ENCODE measurements at places on chromosomes 2 and 18. TPM values are rescaled to one million over a fixed set of nuclear protein-coding genes. Genes with fewer than 3 reads are reported as not detected.

Gene ZNF519
- 6.5 TPM for total RNA-seq

Gene FLACC1
- total RNA-seq = 1.4 TPM

Gene KIAA2012
- total RNA-seq = not detected

Gene DAW1
- total RNA-seq = 0.65 TPM

Gene DCC
- total RNA-seq = not detected

Gene TACR1
- total RNA-seq = not detected

Gene CDK15
- total RNA-seq = 3.6 TPM

Gene AFF3
- total RNA-seq = 113 TPM

Gene NDUFS1
- total RNA-seq = 81.5 TPM

DNA sequence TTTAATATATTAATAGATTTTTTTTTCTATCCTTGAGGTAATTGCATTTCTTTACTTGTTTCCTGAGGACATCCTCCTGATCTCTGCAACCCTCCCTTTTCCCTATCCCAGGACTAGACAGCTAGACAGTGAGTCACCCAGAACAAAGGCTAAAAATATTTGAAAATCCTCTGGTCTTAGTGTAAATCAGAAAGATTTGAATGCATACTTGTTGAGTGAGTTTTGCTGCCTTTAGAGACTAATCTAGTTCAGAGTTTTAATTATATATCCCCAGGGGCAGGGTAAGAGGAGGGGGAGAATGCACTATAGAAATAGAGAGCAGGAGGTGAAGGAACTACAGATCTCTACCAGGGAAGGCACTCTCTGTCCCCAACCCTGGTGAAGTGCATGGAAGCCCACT lies 202.3 kb upstream of the TCF4 start:
- no peaks in the 10 kb centered on the region for H3K36me3 ChIP-seq
- H3K4me3 ChIP-seq = no peak overlapping the region
- H3K4me1 ChIP-seq = peaks cover 38% of the 10 kb centered on the region

GRCh38 chr2:152813351-152813750 lies 94.9 kb downstream of the ARL6IP6 start:
- H3K27me3 ChIP-seq = peaks cover 13% of the 10 kb centered on the region
- no peak overlapping the region for H3K27ac ChIP-seq
- peaks cover 2% of the 10 kb centered on the region for H3K36me3 ChIP-seq
- H3K4me1 ChIP-seq = no peaks in the 10 kb centered on the region
- no peak overlapping the region for H3K4me3 ChIP-seq

GRCh38 chr18:1708006-1708405 lies 803.3 kb downstream of the ADCYAP1 start:
- H3K36me3 ChIP-seq = no peaks in the 10 kb centered on the region
- no peak for DNase-seq
- no peak overlapping the region for H3K4me3 ChIP-seq
- H3K27me3 ChIP-seq = peaks cover 1% of the 10 kb centered on the region

DNA sequence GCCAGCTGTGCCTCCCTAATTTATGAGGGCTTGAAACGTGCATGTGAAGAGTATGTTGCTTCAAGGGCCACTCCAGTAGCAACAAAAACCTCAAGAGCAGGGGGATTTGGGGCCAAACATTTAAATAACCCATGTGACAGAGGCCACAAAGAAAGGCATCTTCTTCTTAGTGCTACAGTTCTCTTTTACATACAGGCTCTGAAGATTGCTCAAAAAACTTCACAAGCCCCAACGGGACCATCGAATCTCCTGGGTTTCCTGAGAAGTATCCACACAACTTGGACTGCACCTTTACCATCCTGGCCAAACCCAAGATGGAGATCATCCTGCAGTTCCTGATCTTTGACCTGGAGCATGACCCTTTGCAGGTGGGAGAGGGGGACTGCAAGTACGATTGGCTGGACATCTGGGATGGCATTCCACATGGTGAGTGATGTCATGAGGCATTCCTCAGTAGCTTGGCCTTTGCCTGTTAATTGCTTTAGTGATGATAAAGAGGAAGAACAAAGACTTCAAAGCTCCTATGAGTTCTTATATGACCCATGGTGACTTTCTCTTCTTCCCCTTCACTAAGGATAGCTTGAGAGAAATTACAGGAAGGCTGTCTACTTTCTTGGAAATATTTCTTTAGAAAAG lies 40.1 kb downstream of the NRP2 start:
- H3K27ac ChIP-seq = no peak overlapping the region
- H3K4me1 ChIP-seq = peaks cover 23% of the 10 kb centered on the region
- no peaks in the 10 kb centered on the region for H3K27me3 ChIP-seq
- H3K36me3 ChIP-seq = peaks cover 34% of the 10 kb centered on the region

DNA sequence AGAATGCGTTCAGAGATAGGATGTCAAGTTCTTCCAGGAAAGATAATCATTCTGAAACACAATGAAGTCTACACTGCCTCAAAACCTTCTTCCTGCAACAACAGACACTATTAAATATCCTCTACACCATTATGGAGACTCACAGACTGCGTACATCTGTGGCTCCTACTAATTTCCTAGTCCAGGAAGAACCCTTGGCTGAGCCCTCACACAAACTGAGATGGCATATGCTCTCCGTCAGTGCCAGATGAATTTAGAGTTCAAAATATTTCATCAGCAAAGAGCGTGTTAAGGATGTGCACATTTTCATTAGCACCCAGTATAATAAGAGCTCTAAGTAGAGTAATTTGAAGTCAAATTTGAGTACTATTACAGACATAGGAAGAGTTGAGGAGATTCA lies 117.2 kb downstream of the TCF4 start:
- H3K4me3 ChIP-seq = no peak overlapping the region
- no peaks in the 10 kb centered on the region for H3K27me3 ChIP-seq
- H3K27ac ChIP-seq = no peak overlapping the region
- H3K36me3 ChIP-seq = no peaks in the 10 kb centered on the region
- H3K4me1 ChIP-seq = no peaks in the 10 kb centered on the region
- DNase-seq = no peak

DNA sequence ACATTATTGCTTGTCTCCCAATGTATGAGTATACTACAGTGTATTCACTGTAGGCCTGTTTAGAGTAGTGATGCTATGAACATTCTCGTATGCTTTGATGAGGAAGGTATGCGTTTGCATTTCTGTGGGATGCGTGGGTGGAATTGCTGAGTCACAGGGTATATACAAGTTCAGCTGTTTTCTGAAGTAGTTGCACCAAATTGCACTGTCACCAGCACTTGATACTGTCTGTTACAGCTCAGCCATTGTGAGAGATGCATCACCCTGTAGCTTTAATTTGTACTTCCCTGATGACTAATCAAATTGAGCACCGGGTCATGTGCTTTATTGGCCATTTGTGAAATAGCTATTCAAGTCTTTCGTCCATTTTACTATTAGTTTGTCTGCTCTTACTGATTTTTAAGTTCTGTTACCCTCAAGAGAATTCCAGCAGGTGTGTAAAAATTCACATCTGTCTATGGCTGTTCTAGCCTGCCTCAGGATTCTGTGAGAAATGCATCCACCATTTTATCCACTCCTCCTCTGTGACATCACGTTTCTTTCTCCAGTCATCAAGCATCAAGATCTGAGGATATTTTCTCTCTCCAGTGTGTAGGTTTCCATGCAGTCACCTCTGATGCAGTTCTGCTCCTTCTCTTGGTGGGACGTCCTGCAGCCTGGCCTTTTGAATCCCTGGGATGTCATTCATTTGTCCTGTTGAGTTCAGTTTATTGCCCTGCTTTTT lies 72.5 kb downstream of the DGKD start:
- no peak for DNase-seq
- peaks cover 63% of the 10 kb centered on the region for H3K4me1 ChIP-seq
- H3K36me3 ChIP-seq = peaks cover 11% of the 10 kb centered on the region
- no peak overlapping the region for H3K4me3 ChIP-seq
- H3K27ac ChIP-seq = peak overlapping the region; percentile 63

GRCh38 chr2:46299365-46300263 lies 2.4 kb downstream of the EPAS1 start:
- no peak for DNase-seq
- peak overlapping the region; percentile 67 for H3K27ac ChIP-seq
- H3K36me3 ChIP-seq = peaks cover 1% of the 10 kb centered on the region
- H3K27me3 ChIP-seq = peaks cover 2% of the 10 kb centered on the region

DNA sequence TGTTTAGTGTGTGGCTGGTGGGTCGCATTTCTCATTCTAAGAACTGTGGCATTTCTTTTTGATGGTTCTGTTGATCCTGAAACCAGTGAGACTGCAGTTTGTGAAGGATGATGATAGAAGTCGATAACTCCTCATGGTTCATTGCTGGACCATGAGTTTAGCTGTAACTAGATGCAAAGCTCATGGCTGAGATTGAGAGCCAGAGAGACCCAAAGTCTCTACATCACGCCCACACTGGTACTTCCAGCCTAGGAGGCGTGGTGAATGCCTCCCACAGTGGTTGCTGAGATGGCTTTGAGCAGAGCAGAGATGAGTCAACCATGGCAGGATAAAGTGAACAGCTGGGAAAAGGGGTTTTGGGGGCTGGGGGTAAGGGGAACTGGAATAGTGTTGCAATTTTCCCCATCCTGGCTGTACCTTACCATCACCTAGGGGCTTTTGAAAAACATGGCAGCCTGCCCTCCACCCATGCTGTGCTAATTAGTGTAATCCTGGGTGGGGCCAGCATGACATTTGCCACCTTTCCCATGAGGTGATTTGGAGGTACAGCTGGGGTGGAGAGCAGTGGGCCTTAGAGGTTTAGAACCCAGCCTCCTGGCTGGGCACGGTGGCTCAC lies 24.1 kb downstream of the INPP4A start:
- peaks cover 41% of the 10 kb centered on the region for H3K4me1 ChIP-seq
- H3K36me3 ChIP-seq = no peaks in the 10 kb centered on the region
- DNase-seq = no peak
- H3K27me3 ChIP-seq = no peaks in the 10 kb centered on the region

GRCh38 chr2:241425368-241425767 lies 69.3 kb downstream of the FARP2 start:
- no peak overlapping the region for H3K27ac ChIP-seq
- no peak for DNase-seq
- no peaks in the 10 kb centered on the region for H3K4me1 ChIP-seq
- peaks cover 46% of the 10 kb centered on the region for H3K36me3 ChIP-seq
- H3K4me3 ChIP-seq = no peak overlapping the region
- H3K27me3 ChIP-seq = no peaks in the 10 kb centered on the region

- peaks cover 40% of the 10 kb centered on the region for H3K4me1 ChIP-seq
- H3K4me3 ChIP-seq = no peak overlapping the region
- H3K27me3 ChIP-seq = no peaks in the 10 kb centered on the region
- H3K36me3 ChIP-seq = peaks cover 4% of the 10 kb centered on the region
Measured at GRCh38 chr18:67402543-67402942, 114.0 kb downstream of the DSEL start.

DNA sequence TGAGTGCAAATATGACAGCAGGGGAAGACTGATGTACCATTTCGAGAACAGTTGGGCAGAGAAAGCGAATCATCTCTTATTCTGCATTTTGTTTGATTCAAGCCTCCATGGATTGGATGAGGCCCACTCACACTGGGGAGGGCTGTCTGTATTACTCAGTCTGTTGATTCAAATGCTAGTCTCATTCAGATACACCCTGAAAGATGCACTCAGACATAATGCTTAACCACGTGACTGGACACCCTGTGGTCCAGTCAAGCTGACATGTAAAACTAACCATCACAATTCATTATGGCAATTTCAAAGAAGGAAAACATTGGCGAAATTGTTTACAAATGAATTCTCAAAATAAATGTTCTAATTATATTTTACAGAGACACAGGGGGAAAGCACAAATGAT lies 1210.2 kb downstream of the DPP10 start:
- H3K27me3 ChIP-seq = peaks cover 3% of the 10 kb centered on the region
- no peak overlapping the region for H3K4me3 ChIP-seq
- no peaks in the 10 kb centered on the region for H3K4me1 ChIP-seq

DNA sequence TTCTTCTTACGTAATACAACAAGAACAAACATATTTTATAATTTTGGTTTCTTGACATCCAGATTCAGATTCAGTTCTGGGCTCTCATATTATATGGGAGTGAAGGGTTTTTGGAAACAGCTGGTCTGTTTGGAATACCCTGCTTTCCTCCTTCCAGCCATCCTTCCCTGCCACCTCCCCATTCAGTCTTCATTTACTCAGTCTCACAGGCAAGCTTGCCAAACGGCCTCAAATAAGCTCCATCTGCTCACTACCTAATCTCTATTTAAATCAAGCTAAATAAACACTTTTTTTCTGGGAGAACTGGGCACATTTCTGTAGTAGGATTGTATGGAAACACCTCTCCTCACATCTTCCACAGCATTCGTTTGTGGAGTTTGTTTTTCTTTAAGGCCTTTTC lies 147.5 kb downstream of the RND3 start:
- H3K4me1 ChIP-seq = peaks cover 3% of the 10 kb centered on the region
- no peak overlapping the region for H3K4me3 ChIP-seq
- H3K27me3 ChIP-seq = no peaks in the 10 kb centered on the region
- no peak overlapping the region for H3K27ac ChIP-seq

GRCh38 chr2:144364944-144365738 lies 154.8 kb downstream of the ZEB2 start:
- H3K27me3 ChIP-seq = no peaks in the 10 kb centered on the region
- H3K4me1 ChIP-seq = peaks cover 37% of the 10 kb centered on the region
- no peaks in the 10 kb centered on the region for H3K36me3 ChIP-seq
- H3K4me3 ChIP-seq = no peak overlapping the region

All from chondrocyte (in vitro differentiated cells).